HT-29 (cell line): ENCODE measurements at places on chromosomes 3 and 15. TPM values are rescaled to one million over a fixed set of nuclear protein-coding genes. Genes with fewer than 3 reads are reported as not detected.

Gene ISLR
- not detected in 2 replicates for total RNA-seq

Gene THRB
- 0.81 and 0.94 TPM in 2 replicates for total RNA-seq

Gene CHRM5
- not detected in 2 replicates for total RNA-seq

Gene SNX4
- total RNA-seq, result 20.0 and 33.3 TPM in 2 replicates

Gene QARS1
- 272 and 291 TPM in 2 replicates for total RNA-seq

Gene ONECUT1
- total RNA-seq, result not detected in 2 replicates

Gene PRRT3
- 0.65 and 0.89 TPM in 2 replicates for total RNA-seq

Gene TRA2B
- 268 and 296 TPM in 2 replicates for total RNA-seq

Gene DGKG
- 0.36 and 4.0 TPM in 2 replicates for total RNA-seq

Gene PP2D1
- not detected in 2 replicates for total RNA-seq

Gene CLEC3B
- total RNA-seq, result not detected in 2 replicates

GRCh38 chr15:74173380-74174218, at the start of gene ISLR:
TSS of gene ISLR (plus strand) at chr15:74173710. CDS start at chr15:74174859, 1,149 bp downstream.
- DNase-seq, result no peak

DNA sequence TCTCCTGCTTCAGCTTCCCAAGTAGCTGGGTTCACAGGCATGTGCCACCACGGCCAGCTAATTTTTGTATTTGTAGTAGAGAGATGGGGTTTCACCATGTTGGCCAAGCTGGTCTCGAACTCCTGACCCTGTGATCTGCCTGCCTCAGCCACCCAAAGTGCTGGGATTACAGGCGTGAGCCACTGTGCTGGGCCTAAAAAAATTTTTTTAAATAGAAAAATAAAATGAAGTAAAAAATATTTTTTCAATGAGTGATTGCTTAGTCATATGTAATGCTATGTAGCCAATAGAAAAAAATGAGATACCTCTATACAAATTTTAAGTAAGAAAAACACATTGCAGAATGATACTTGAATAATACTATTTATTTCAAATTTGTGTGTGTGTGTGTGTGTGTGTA, 27.9 kb upstream of the SLC30A4 start:
- DNase-seq, result no peak

DNA sequence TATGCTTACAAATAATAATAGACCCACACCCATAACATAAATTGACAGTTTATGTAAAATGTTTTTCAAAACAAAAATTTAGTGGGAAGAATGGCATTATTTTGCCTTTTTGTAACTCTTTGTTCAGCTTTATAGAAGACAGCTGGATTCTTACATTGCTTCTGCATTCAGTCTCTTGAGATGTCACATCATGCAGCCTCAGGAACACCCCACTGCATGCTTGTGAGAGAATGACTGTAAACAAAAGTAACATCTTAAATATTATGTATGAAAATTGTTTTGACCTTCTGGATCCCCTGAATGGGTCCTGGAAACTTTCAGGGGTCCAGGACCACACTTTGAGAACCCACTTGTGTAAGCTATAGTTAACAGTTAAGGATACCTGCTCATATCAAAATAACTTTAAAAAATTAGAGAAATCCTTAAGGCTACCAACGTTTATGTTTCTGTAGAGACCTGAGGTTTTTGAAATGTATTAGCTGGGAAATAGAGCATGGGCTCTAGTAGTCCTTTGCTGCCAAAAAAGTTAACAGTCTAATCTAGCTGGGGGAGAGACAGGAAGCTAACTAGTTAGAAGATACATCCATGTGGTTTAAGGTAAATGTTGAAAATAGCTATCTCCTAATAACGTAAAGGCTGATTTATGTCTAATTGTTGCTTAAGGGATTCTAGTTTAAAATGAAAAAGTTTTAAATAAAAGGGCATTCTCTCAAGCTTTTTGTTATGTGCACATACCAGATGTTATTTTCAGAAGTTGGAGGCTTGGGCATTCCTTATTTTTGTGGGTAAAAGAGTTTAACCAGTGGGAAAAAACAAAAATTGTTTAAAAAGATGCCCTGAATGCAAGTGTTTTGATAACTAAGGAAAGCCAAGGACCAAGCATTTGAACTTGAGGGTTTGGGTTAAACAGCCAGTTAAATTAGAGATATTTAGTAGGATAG, 3.8 kb downstream of the USP3 start:
- no peak for DNase-seq

DNA sequence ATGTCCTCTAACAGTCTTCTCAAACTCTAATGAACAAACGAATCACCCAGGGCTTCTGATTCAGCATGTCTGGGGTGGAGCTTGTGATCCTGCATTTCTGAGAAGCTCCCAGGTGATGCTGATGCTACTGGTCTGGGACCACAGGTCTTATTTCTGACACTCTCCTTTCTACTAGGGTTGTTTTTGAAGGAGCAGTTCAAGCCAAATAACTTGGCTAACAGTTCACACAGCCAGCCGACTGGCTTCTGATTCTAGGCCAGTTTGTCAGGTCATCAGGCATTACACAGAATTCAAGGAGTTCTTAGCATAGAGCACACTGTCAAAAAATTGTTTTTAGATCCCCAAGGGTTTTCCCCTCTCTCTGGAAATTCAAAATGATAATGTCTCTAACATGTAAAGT, 100.7 kb downstream of the TIGIT start:
- no peak for DNase-seq

- peak; percentile 22 for DNase-seq
These were observed 685.3 kb downstream of the GRM7 start for GRCh38 chr3:7546253-7546652.

- DNase-seq, result no peak
These were observed 25.4 kb upstream of the FAM3D start for GRCh38 chr3:58691997-58692396.

DNA sequence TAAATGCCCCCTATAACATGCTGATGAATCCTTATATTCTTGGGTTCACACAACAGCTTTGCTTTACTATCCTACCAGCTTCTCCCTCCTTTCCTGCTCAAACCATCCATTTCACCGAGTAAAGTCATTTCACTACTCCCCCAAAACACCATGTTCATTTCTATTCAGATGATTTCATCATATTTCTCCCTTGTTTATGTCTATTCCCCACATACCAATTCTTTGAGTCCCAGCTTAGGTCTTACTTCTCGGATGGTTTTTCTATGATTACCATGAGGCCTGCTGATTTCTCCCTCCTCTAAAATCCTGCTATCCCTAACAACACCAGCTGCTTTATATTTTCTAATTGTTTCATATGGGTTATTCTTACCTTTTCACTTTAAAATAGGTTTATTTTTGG, 231.4 kb downstream of the TIGIT start:
- no peak for DNase-seq

DNA sequence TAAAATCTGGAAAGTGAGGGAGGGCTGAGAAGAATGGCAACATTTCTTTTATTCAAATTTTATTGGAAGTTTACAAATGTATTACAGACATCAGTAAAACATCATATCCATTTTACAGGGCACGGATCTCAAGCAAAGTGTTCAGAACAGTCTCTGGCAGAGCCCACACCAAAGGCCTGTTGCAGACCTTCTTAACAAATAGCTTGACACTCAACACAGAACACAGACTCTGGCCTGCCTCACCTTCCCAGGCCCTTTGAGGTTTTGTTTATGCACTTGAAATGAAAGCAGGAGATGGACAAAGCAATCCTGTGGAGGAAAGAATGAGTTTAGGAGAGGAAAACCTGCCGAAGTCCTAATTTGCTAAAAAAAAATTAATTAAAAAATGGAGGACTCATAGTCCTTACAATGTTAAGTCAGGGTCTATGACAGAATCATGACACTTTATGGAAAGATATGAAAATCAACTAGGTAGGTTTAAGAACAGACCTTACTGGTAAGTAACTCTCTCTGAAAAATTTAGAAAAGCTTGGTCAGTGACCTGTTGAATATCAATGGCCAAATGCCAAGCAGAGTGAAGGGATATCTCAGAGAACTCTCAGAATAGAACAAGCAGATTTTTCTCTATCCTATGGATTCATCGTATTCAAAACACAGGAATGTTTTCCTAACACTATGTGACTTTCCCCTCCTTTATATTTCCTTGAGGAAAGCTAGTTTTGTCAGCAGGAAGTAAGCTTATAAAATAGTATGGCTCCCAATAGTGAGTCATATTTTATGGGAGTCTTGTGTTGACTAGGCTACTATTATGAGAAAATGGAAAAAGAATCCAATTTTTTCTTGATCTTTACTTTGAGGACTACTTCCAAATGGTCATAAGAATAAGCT, 70.8 kb upstream of the PSMD6 start:
- DNase-seq, result peak; percentile 1

GRCh38 chr3:56885879-56886278, 84.1 kb upstream of the ARHGEF3 start:
- no peak for DNase-seq

DNA sequence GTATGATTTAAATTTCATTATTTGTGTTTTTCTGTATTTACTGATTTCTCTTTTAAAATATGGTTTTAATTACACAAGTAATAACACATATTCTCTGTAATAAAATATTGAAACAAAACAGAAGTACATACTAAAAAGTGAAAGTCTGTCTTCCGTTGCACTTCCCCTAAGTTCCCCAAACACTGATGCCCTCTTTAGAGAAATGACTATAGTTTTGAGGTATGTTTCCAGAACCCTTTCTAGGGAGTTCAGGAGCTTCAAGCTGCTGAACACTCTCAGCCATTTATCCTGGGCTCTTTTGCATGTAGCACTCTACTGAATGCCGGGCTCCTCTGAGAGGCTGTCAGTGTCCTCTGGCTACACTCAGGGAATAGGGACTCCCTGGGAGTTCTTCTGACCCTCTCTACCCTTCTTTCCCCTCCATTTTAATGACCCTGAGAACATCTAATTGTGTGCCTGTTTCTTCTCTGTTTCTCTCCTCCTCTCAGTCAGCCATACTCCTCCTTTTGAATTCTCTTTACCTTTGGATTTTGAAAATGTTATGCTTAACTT, 60.4 kb upstream of the KCNAB1 start:
- no peak for DNase-seq
